ENCODE measurements at places on chromosomes 6 and 20.

- DNase-seq = no peak
Measured at GRCh38 chr6:30834646-30835045, 49.7 kb upstream of the DDR1 start.

DNA sequence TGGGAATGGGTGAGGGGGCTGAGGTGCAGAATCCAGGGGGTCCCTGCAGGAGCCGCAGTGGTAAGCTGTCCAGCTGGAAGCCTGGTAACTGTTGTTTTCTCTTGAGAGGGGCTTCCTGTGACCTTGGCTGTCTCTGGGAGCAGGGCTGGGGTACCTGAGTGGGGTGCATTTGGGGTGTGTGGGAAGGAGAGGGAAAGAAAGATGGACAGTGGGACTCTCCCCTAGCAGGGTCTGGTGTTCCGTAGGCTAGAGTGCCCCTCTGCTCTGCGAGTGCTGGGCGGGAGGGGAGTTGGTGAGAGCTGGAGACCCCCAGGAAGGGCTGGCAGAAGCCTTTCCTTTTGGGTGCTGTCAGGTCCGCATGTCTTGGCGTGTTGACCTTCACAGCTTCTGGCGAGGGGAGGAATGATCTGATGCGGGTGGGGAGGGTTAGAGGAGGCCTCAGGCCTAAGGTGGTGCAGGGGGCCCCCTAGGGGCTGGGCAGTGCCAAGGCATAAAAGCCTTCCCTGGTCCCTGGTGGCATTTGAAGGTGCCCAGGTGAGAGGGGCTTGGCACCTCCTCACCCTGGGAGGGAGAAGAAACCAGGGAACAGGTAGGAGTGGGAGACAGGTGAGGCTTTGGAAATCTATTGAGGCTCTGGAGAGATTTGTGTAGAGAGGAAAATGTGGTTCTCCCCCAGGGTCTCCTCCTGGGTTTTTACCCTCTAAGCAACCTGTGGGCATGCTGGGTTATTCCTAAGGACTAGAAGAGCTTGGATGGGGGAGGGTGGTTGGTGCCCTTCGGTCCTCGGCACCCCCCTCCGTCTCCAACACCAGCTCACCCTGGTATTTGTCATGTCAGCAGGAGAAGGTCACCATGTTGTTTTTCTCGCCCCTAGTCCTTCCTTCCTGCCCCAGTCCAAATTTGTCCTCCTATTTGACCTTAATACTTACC lies 3.3 kb downstream of the VEGFA start:
- peak; percentile 75 for DNase-seq

DNA sequence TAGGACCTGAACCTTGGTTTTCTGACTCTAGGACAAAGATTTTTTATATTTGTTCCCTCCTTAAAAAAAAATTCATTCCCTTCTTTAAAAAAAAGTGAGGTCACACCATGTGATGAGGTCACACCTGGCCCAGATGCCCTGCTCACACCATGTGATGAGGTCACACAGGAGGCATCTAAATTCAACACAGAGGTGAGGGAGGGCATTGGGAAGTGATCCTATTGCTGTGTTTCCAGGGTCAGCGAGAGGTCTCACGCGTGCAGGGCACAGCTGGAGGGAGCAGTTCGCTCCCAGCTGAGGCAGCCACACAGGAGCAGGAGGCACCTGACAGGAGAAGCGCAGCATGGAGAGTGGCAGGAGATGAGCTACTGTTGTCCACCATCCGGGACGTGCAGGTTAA lies 92.5 kb downstream of the SLC22A23 start:
- no peak for DNase-seq

DNA sequence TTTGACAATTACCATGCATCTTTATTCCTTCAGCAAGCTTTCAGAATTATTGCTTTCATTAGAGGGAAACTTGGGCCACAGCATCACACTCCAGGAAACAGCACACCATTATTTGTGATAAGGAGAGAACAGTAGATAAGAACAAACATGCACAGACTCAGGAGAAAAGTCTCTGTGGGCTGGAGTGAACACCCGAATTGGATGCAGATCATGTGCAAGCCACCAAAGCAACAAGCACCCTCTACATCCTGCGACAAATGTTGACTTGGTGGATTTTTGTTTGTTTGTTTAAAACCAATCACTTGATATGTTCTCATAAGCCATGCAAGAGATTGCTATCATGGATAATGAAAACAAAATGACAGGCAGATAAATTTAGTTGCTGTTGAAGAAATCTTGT lies 67.7 kb upstream of the ZFP64 start:
- DNase-seq = no peak

DNA sequence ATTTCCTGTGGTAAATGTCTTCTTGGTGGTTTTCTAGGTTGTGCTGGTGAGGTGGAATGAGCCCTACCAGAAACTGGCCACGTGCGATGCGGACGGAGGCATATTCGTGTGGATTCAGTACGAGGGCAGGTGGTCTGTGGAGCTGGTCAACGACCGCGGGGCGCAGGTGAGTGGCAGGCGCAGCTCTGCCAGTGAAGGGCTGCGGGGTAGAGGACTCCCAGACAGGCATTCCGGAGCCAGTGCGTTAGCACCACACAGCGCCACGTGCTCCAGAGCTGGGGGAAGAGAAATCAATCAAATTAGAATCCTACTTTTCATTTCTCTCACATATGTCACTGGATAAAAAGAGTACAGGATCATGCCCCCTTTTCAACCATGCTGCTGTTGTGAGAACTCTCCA lies 100.8 kb downstream of the TULP4 start:
- no peak for DNase-seq

DNA sequence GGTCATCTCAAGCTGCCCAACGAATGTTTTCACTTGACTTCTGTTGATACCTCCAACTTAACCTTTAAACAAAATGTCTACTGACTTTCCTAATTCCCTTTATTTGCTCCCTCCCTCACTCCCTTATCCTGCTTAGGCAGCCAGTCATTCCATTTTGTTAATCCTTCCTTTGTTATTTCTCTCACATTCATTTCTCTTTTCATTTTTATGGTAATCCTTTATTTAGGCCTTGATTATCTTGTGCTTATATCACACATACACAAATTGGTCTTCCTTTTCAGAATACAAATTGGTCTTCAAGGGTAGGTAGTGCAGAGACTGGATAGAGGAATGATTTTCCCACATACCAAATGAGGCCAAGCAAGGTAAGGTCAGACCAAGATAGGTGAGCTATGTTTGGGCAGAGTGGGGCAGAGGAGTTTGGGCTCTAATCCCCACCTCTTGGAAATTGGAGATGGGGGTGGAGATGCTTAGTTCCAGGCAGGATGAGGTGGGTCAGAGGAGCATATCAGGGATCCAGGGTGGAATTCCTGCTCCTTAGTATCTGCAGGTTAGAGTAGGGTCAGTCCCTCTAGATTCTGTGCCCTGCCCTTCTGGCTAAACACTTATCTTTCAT lies 2.0 kb upstream of the SPACA1 start:
- DNase-seq = no peak

DNA sequence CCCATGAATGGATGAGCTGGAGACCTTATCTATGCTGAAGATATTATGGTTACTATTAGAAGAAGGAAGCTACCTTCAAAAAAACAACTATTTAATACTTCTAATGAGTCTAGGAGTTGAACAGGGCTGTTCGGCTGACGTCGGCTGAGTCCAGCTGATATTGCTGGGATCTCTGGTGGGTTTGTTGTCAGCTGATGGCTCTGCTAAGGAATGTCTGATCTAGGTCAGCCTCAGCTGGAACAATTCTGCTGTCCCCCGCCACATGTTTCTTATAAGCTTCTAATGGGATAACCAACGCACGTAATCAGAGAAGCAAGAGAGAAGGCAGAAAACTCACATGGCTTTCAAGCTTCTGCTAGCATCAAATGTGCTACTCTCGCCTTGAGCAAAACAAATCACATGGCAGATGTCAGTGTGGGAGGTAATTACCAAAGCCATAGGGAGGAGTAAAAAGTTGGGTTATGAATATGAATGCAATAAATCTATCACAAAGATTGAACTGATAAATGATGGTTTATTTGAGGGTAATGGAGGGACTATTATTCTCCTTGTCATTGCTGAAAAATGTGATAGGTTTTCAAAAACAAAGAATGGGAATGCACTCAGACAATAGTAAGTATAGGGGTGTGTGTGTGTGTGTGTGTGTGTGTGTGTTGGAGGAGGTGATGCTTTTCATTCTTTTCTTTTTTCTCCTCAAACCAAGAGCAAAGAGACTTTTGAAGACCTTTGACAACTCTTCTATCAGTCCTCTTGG lies 71.5 kb downstream of the BTBD3 start:
- no peak for DNase-seq

- no peak for DNase-seq
Measured at GRCh38 chr20:41577129-41578009, 40.8 kb downstream of the CHD6 start.

GRCh38 chr20:2697768-2698167 lies 5.2 kb downstream of the EBF4 start:
- no peak for DNase-seq

- DNase-seq = peak; percentile 89
Measured at GRCh38 chr6:37050045-37050853, 44.8 kb downstream of the FGD2 start.

- DNase-seq = no peak
Measured at GRCh38 chr6:42078386-42078785, 28.1 kb downstream of the TAF8 start.

GRCh38 chr6:17885889-17886576 lies 101.4 kb downstream of the KIF13A start:
- DNase-seq = no peak

Data from activated CD4-positive, alpha-beta T cell treated with anti-CD3 and anti-CD28 coated beads, Interleukin-2, Interleukin-4, amounts not matched to agents 100 ng/mL and 50 ng/mL, durations not matched to agents 16 hours and 8 hours (primary cell).